ENCODE measurements at places on chromosomes 2 and 18. TPM values are rescaled to one million over a fixed set of nuclear protein-coding genes. Genes with fewer than 3 reads are reported as not detected.
A peak's percentile ranks its signal among the peaks of the same experiment; 100 is the strongest.

GRCh38 chr2:156325688-156326525 lies 6.6 kb downstream of the NR4A2 start:
- peak; percentile 36 for DNase-seq

DNA sequence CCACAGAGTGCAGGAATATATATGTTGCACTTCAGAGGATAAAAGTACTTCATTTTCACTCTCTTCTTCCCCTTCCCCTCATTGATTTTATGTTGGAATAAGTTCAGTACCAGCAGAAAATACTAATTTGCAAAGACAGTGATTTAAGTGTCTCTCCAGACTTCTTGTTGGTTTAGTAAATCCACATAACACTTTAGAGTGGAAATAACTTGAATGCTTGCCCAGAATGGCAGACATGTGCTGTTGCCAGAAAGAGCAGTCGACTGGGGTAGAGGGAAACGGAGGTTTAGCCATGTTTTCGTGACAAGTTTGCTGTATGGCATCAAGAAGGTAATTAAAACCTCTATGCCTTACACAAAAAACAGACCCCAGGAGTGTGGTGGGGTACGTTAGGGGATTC lies 246.0 kb upstream of the CXCR4 start:
- no peak for DNase-seq

- no peak for DNase-seq
Measured at GRCh38 chr2:134728163-134728562, 9.4 kb upstream of the TMEM163 start.

DNA sequence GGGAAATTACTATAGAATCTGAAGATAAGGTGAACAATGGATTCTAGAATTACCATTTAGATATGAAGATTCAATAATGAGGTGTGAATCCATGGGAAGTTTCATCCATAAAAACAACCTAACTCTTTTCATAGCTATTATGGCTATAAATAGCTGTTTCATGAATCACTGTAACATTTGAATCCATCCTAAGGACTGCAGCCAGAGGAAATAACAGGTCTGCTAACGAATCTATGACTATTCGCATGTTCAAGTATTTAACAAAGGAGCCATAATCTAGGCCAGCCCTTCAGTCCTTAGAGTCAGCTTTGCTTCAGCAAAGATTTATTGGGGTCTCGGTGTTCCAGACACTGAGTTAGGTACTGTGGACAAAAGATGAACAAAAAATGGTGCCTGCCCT lies 87.1 kb downstream of the MYOM1 start:
- DNase-seq, result no peak

- DNase-seq, result no peak
Measured at GRCh38 chr2:105777031-105777482, 32.3 kb downstream of the NCK2 start.

DNA sequence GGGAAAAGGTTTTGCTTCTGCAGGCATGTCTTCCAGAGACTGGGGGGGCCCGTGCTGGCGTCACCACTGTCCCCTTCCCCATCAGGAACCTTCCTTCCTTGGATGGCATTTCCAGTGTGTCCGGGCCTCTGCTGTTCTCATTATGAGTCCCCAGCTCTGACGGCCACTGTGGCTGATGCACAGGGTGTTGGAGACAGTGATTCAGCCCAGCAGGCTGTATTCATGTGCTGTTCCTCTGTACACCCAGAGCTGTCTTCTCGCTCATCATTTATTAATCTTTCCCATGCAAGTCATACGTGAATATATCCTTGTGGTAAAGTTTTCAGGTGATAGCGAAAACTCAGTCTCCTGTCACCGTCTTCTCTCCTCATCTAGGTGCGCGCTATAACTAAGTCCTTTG lies 57.7 kb downstream of the ASAP2 start:
- no peak for DNase-seq

- DNase-seq, result no peak
Measured at GRCh38 chr2:55116966-55117365, 66.7 kb upstream of the RTN4 start.

GRCh38 chr18:44557616-44558151 lies 123.0 kb upstream of the SETBP1 start:
- no peak for DNase-seq

GRCh38 chr2:29000481-29000880 lies 19.4 kb downstream of the TOGARAM2 start:
- no peak for DNase-seq

GRCh38 chr2:201733544-201733943 lies 35.1 kb upstream of the MPP4 start:
- DNase-seq, result no peak

The PCARE gene
- not detected for total RNA-seq

The FEV gene
- total RNA-seq, result not detected

All from H7 (cell line).